Upper lobe of right lung (tissue), 1 donor: ENCODE measurements at places on chromosomes 3 and 15. TPM values are rescaled to one million over a fixed set of nuclear protein-coding genes. Genes with fewer than 3 reads are reported as not detected.

The RBM5 gene
- 161 TPM for total RNA-seq

DNA sequence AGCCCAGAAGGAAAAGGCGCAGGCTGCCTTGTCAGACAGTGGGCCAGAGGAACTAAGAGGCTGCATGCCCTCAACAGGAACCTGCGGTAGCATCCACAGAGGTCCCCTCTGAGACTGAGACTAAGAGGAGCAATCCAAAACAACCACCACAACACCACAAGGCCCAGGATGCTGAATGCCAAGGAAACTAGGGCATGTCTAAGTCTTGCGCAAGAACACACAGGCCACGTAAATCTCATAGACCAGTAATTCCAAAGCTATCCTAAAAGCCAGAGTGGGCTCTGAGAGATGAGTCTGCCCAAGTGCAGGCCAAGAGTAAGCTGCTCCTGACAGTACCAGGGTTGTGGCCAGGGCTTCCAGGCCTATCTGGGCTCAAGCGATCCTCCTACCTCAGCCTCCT lies 12.9 kb downstream of the MON1A start:
- DNase-seq: no peak

DNA sequence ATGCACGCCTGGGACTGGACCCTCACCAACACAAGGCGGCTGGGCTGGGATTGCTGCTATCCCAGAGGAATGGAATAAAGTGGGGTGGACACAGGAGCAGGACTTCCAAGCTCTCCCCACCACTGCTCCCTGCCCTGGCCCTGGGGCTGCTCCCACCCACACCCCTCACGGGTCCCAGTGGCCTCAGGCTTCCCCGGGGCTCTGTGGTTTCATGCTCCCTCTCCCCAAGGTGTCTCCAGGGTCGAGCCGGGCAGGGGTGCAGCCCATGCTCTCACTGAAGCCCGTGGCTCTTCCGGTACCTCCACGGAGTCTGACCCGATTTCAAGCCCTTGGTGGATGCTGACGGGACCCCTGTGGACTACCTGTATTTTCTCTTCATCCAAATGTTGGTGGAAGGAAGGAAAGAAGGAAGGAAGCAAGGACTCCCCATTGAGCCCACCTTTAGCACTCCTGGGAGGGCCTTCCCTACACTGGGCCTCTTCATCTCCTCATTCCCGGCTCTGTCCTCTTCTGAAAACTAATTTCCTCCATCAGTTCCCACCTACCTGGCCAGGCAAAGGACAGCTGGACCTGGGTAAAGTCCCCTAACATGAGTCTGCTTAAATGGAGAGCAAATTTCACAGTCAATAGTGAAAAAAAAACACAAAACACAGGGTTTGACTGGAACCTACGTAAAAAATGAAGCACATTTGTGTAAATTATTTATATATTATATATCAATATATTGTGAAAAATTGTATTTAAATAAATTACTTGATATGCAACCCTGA lies 44.0 kb upstream of the PCSK6 start:
- DNase-seq: no peak

GRCh38 chr15:77796046-77796729 lies 163.5 kb upstream of the LINGO1 start:
- no peak for DNase-seq

GRCh38 chr3:194395778-194396538 lies 3.1 kb downstream of the GP5 start:
- peak; percentile 65 for DNase-seq

DNA sequence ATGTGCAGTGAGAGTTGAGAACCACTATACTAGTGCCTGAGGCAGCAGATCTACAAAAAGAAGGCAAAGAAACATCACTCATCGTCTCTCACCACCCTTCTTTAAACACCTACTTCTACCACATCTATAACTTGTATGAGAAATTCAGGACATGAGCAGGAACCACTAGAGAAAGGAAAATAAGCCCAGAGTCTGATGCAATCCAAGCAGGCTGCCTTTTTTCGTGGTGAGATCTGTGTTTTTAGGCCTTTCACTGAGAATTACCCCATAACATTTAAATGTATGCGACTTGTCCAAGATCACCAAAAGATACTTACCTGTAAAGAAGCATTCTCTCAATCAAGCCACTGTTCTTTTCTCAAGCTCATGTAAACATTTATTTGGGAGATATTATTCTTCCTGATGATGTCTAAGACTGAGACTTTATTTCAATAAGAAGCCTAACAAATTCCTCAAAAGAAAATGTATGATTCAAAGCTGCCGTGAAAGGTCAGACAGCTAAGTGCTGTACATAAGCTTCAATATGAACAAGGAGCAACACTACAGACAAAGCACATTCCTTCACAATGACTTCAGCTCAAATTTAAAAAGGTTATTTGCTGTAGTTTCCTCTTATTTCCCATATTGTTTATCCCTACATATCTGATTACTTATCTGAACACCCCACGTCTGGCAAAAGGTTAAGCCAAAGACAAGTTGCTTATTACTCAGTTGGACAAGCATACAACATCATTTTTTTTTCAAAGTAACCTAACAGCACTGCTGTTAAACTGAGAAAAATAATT lies 16.5 kb downstream of the SPICE1 start:
- no peak for DNase-seq

The CHST14 gene
- 14.1 TPM for total RNA-seq

DNA sequence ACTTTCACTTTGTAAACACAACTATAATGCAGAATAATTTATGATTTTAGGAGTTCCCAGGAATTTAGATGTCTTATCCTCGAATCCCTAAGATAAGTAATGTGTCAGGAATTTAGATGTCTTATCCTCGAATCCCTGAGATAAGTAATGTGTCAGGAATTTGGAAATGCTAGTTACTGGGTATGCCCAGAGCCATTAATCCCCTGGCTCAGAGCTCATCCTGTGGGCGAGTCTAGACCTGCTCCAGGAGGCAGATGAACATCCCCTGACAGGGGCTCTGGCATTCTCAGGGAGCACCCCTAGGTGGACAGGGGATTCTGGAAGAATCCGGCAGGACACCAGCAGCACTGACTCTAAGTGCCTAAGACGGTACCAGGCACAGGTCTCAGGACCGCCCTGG lies 163.3 kb downstream of the ARRDC4 start:
- DNase-seq: no peak

GRCh38 chr3:33717616-33717865 lies 513 bp downstream of the CLASP2 start:
- DNase-seq: no peak

GRCh38 chr3:58394339-58394738 lies 39.3 kb downstream of the PDHB start:
- DNase-seq: no peak

DNA sequence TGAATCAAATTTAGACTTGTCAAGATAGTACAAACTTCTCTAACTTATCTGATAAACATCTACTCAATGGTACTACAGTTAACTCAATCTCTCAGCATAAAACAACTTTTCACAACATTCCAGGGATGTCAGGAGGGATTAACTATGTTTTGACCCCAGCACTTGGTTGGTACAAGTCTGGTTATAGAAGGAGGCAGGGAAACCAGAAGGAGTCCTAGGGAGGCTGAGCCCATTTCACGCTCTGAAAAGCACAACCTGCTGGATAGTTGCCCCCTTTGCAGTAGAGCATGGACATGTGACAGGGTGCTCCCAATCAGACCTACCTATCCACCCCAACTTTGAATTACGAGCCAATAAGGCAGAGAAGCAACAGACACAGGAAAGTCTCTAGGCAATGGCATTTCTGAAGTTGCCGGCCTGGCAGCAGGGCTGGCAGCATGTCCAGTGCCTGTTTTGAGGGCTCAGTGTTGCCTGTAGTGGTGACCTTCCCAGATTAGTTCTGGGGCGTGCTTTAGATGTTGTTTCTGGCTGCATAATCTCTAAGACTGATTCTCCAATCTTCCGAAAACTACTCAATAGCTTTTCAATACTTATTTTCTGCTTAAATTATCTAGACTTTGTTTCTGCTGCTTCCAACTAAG lies 8.2 kb downstream of the ANKUB1 start:
- DNase-seq: no peak

- no peak for DNase-seq
Observed at GRCh38 chr3:41244620-41245336, 45.5 kb downstream of the CTNNB1 start.

- DNase-seq: peak; percentile 23
Observed at GRCh38 chr3:194275291-194275690, 75.8 kb downstream of the CPN2 start.

The LYZL4 gene
- total RNA-seq: not detected

The GRK7 gene
- 0.12 TPM for total RNA-seq

DNA sequence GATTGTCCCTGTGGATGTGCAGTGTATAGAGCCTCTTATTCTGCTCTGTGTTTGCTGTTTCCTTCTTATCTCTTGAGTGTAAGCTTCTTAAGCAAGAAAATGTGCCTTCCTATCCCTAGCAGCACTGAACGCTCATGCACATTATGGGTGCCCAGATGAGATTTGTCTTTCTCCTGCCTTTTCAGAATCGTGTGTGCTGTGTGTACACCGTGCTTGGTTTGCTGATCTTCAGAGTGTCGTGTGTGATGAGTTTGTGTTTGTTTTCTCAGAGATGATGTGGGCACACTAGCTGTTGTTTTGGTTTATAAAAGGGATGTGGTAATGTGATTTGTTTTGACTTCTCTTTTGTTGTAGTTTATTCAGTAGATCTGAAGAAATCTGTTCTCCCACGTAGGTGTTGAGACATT lies 19.7 kb downstream of the GPR171 start:
- no peak for DNase-seq

- DNase-seq: no peak
Observed at GRCh38 chr3:177237206-177237605, 39.9 kb upstream of the TBL1XR1 start.

DNA sequence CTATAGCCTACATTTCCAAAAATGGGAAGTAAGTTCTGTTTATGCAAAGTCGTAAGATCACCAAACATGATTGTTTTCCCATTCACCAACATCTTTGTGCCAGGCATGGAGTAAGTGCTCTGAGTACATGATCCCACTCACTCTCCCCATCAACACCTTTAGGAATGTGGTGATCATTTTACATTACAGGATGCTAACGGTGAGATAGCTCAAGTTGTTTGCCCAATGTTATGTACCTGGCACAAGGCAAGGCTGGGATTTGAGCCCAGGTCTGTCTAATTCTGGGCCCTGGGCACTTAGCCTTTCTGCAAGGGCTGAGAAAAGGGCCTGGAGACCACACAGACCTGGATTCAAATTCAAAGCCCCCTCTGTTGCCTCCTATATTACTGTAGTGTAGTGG lies 581.7 kb upstream of the CFAP20DC start:
- DNase-seq: no peak

DNA sequence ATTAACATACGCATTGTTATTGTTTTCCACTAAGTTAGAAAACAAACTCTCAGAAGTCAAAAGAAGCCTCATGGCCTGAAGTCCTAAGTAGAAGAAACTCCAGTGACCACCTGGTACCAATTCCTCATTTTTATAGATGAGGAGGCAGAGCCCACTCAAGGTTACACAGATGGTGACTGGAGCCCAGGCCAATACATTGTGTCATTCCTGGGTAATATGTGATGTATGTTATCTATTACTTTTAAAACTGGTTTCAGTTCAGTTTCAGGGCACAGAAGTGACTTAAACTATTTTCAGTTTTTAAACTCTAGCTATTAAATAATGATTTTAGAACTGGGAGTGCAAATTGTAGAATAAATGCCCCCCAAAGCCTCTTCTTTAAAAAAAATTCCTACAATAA lies 66.7 kb upstream of the STXBP5L start:
- DNase-seq: no peak

The LRRN1 gene
- total RNA-seq: 5.2 TPM

The DAZL gene
- not detected for total RNA-seq

The P3H2 gene
- total RNA-seq: 79.0 TPM

The IFT57 gene
- total RNA-seq: 135 TPM

- DNase-seq: no peak
Observed at GRCh38 chr3:194326968-194327217, 24.2 kb downstream of the CPN2 start.

GRCh38 chr15:74302821-74303359 lies 64.6 kb downstream of the CYP11A1 start:
- no peak for DNase-seq

The CMTM6 gene
- total RNA-seq: 58.9 TPM

- DNase-seq: no peak
Observed at GRCh38 chr3:172343117-172343516, 105.1 kb downstream of the GHSR start.

- DNase-seq: no peak
Observed at GRCh38 chr3:122621112-122621511, 43.7 kb downstream of the PARP15 start.

DNA sequence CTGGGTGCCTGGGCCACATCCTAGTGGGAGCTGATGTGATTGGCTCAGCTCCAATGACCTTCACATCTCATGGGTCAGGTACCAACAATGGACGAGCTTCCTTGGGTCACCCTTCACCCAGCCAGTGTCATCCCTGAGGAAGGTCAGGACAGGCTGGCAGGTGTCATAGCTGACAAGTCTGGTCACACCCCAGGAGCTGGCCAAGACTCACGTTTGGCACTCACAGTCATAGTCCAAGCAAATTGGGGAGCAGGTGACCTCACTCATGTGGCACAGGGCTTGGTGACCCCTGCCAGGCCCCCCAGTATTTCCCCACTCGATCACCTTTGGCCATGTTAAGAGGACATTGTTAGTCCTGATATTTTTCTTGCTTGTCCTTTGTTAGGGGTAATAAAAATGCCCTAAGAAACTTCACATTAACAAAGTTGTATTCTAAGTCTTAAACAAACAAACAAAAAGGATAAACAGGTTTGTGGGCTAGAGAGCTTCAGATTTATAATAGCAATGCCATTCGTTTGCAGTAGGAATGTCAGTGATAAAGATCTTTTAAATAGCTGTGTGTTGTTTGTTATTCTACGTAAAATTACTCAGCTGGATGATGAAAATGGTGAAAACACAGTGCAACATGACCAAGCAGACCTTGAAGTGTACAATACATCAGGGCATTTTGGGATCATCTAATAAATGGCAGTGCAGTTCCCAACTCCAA lies 79.5 kb upstream of the POMGNT2 start:
- DNase-seq: no peak

DNA sequence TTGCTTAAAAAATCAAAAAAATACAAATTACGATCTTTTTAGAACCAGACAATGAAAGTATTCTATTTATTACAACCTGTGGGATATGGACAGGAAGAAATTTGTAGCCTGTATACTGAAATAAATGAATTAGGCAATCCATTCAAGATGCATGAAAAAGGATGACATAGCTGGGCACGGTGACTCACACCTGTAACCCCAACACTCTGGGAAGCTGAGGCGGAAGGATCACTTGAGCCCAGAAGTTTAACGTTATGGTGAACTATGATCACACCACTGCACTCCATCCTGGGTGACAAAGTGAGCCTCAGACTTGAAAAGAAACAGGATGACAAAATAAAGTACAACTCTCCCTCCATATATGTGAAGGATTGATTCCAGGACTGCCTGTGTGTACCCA lies 74.1 kb downstream of the MSL2 start:
- DNase-seq: no peak

DNA sequence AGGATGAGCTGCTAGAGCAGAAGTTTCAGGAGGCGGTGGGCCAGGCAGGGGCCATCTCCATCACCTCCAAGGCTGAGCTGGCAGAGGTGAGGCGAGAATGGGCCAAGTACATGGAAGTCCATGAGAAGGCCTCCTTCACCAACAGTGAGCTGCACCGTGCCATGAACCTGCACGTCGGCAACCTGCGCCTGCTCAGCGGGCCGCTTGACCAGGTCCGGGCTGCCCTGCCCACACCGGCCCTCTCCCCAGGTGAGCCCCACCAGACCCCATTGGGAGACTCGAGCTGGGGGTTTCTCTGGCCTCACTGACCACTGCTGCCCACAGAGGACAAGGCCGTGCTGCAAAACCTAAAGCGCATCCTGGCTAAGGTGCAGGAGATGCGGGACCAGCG lies 28.0 kb downstream of the PTPN23 start:
- no peak for DNase-seq

The CRABP1 gene
- not detected for total RNA-seq

The ANKUB1 gene
- not detected for total RNA-seq
